ENCODE measurements at places on chromosomes 4 and X.

GRCh38 chrX:27860337-27860736 is 52.5 kb downstream of the MAGEB10 start:
- DNase-seq, result no peak

- no peak for DNase-seq
Measured at GRCh38 chrX:25072247-25072646, 56.5 kb upstream of the ARX start.

GRCh38 chrX:116111497-116111896 is 59.0 kb upstream of the AGTR2 start:
- no peak for DNase-seq

GRCh38 chr4:25580633-25581467 is 74.8 kb upstream of the SLC34A2 start:
- no peak for DNase-seq

GRCh38 chr4:94208918-94209317 is 1.3 kb downstream of the SMARCAD1 start:
- no peak for DNase-seq

DNA sequence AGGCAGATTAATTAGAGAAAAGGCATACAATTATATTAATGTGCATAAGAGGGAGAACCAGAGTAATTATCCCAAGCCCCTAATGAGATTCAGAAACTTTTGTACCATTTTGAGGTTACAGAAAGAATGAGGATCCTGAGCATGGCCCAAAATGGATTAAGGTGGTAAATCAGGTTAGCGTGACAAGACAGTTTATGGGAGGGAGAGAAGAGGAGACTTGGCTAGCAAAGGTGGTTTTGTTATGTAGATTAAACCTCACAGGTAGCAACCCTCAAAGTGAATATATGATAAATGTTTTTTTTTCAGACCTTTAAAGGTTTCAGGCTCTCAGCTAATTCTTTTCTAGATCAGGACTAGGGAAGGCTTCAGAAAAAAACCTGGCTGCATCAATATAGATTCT is 781.8 kb downstream of the FAM133A start:
- DNase-seq, result no peak

DNA sequence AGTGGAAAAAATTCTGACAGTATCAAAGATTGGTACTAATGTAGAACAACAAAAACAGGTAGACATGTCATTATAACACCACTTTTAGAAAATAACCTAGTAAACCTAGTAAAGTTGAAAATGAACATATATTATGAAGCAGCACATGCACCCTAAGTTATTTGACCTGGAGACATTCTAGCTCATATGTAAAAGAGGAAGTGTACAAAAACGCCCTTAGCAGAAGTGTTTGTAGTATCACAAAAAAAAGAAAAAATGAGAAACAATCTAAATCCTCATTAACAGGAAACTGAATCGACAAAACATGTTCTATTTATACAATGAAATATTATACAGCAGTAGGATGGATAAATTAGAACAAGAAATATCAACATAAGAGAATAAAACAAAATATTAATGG is 318.9 kb upstream of the PPP1R2C start:
- no peak for DNase-seq

DNA sequence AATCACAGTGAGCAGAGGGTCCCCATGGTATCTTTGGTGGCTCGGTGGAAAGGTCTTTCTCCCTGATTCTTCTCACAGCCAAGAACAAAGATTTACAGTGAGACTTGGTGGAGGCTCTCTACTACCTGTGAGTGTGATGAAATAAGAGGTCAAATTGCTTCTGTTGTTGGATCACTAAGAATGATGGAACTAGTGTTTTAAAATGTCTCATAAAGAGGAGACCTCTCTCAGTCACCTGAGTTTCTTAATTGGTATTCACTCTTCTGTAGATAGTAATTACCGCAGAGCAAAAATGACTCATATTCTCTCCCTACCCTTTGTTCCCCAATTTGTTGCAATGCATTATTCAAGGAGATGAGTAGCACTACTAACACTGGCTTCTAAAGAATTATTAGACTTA is 100.9 kb upstream of the TBC1D9 start:
- no peak for DNase-seq

- peak; percentile 1 for DNase-seq
Measured at GRCh38 chrX:24014388-24015018, 12.5 kb downstream of the KLHL15 start.

DNA sequence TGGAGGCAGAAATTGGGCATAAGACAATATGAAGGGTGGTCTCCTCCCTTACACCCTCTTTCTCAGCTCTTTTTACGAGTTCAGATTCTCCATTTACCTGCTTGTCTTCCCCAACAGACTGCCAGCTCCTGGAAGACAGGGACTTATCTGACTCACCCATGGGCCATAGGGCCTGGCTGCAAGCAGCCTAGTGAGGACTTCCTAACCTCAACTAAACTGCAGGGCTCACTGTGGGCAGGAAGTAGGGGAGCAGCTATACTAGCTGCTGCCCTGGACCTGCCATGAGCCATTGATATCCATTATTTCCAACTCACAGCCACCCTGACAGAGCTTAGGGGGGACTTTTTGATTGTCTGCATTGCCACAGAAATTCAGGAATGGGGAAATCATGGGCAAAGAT is 11.5 kb upstream of the ZNF718 start:
- no peak for DNase-seq

DNA sequence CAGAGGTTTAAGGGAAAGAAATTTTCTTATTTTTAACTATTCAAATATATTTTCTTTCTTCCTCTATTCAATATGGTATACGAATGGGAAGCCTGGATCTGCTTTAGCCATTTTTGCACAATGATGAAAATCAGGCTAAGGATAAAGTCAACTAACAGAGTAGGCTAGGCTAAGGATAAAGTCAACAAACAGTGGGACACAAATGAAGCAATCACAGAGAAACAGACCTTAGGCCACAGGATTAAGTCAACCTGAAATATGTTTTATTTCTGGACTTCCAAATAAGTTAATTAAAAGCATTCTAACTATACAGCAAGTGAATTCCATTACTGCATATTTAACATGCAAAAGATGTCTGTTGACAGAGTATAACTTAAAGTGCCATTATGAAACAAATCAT is 17.0 kb downstream of the DYNLT3 start:
- DNase-seq, result no peak
